ENCODE measurements at places on chromosomes 2 and 18.

- DNase-seq, result no peak
These were observed 52.8 kb downstream of the EIF2AK3 start for GRCh38 chr2:88574445-88574844.

DNA sequence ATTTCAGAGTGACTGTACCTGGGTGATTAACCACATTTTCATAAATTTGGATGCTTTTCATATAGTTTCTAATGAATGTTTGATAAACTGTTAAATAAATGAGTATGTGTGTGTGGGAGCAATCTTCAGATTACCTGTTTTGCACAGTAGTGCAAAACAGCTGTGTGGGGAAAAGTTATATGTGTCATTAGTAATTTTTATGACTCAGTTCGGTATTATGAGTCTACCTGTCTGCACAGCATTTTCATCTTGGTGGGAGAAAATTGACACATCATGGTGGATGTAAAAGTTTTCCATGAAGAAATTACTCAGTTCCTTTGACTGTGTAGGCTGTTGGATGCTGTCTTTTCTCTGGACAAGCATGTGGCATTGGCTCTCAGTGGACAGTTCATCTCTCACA lies 43.8 kb downstream of the LTBP1 start:
- DNase-seq, result no peak

- DNase-seq, result no peak
These were observed 46.2 kb upstream of the DNMT3A start for GRCh38 chr2:25387876-25388449.

DNA sequence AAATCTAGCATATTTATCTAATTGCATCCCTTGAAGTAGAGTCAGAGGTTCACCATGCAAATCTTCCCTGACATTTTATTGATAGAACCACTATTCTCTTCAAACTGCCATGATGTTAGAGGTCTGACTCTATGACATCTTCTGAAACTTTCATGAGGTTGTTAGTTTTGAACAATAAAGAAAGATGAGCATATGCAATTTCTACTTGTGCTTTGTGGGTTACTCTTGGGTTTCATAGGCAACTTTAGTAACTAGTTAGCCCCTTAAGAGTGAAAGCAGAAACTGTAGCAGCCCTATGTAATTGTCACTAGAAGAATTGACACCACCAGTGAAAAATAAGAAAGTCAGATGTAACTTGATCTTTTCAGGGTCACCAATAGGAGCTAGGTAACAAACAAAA lies 53.1 kb upstream of the ZEB2 start:
- DNase-seq, result no peak

DNA sequence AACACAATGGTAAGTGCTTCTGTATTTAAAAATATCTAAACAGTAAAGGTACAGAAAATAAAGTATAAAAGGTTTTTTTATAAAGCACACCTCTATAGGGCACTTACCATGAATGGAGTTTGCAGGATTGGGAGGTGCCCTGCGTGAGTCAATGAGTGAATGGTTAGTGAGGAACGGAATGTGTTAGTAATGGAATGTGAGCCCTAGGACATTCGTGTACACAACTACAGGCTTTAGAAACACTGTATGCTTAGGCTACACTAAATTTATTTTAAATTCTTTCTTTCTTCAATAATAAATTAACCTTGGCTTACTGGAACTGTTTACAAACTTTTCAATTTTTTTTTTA lies 337.9 kb upstream of the SLC39A10 start:
- DNase-seq, result no peak

GRCh38 chr2:140718999-140719398 lies 1411.8 kb downstream of the LRP1B start:
- DNase-seq, result no peak

GRCh38 chr2:95390881-95391321 lies 11.6 kb upstream of the FAHD2A start:
- DNase-seq, result no peak

- no peak for DNase-seq
These were observed 134.2 kb upstream of the HS6ST1 start for GRCh38 chr2:128452536-128453530.

- no peak for DNase-seq
These were observed 72.7 kb upstream of the MBOAT2 start for GRCh38 chr2:9076210-9076609.

Measured in NCI-H510A treated with DMSO at 0.1 percent for 48 hours (cell line).